ENCODE measurements at places on chromosomes 4 and X. TPM values are rescaled to one million over a fixed set of nuclear protein-coding genes. Genes with fewer than 3 reads are reported as not detected.

The TAB3 gene
- 9.5 TPM for polyA plus RNA-seq

The TMEM271 gene
- not detected for polyA plus RNA-seq

The NOCT gene
- 10.9 TPM for polyA plus RNA-seq

The CXCL1 gene
- 13.2 TPM for polyA plus RNA-seq

The NAP1L3 gene
- polyA plus RNA-seq: 1.9 TPM
